ENCODE measurements at places on chromosomes 7 and 10.

GRCh38 chr10:131635564-131636015 is 265.2 kb upstream of the PPP2R2D start:
- DNase-seq, result no peak

DNA sequence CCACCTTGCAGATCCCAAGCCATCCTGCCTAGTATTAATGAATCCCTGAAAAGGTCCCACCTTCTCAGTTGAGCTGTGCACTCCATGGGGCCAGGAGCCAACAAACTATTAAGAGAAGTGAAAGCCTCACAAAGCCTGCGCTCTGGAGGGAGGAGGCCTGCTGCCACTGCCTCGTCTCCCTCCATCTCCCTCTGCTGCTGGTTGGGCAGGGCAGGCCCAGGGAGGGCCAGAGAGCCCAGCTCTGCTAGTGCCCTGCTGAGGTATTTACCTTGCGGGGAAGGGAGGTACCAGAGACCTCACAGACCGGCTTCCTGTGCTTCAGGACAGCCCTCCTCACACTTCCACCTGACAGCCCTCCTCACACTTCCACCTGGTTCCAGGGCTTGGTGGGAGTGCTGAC is 171.5 kb downstream of the SH3PXD2A start:
- no peak for DNase-seq

GRCh38 chr10:75375838-75376237 is 25.7 kb downstream of the ZNF503 start:
- no peak for DNase-seq

DNA sequence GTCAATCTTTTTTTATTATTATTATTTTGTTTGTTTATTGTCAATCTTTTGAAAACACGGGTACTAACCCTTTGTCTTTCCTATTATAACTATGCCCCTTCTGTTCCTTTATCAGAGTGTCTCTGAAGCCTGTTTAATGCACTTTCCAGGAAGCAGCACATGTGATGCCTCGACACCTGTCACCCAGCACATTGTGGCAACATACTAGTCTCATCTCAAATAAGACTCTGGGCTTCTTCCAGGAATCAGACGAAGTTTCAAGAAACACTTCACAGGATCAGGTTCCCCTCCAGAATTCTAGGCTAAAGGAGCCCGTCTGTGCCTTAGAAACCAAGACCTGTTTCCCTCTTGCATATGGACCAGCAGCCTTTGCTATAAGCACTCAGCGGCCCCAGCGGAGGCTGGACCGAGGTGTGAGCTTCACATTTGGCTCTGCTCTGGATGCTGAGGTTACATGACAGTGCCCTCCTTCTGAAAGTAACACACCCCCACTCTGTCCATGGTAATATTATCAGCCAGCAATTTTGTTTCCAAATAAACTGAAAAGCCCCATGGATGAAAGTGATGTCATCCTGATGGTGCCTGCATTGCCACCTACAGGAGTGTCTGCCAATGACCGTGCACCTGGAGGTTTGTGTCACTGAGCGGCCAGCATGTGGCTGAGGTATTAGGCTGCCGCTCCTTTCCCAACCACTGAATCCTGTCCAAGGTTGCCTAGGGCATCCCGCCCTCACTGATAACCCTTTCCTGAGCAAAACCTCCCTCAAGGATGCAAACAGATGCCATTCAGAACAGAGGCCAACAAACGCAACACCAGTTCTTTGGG is 38.1 kb downstream of the MKI67 start:
- DNase-seq, result no peak

GRCh38 chr7:116222501-116222900 is 12.2 kb downstream of the TES start:
- DNase-seq, result no peak

- DNase-seq, result no peak
Observed at GRCh38 chr10:22932626-22933370, 4.9 kb downstream of the ARMC3 start.

- DNase-seq, result no peak
Observed at GRCh38 chr7:75953931-75954330, 39.0 kb downstream of the POR start.

DNA sequence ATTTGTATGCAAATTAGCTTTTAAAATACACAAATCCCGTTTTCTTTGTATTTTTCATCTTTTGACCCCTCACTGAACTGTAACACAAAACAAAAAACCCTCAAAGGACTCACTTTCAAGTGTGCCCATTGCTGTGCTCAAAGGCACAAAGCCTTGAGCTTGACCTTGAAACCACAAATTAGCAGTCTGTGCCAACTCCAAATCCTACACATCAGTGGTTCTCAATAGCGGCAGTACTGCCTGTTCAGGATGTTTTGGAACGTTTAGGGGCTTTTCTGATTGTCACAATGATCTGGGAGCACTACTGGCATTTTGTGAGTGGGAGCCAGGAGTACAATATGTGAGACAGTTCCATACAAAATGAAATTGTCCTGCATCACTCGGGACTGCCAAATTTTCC is 55.5 kb downstream of the KDM7A start:
- DNase-seq, result no peak

DNA sequence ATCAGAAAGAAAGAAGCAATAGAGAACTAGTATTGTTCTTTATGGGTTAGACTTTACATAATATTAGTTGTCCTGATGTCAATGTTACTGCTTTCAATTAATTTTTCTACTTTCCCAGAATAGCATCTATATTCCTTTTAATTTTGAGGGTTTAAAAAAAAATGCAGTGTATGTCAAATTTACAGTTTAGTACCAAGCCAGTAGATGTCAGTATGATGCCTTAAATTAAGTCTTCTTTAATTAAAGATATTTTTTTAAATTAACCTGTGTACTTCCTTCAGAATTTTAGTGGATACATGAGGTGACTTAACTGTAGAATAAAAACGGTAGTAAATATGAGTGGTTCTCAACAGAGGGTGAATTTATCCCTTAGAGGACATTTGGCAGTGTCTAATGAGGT is 35.2 kb upstream of the STOX1 start:
- no peak for DNase-seq

- DNase-seq, result no peak
Observed at GRCh38 chr10:18479502-18479901, 171.9 kb downstream of the NSUN6 start.

GRCh38 chr7:50564171-50564570 is 1.0 kb downstream of the DDC start:
- DNase-seq, result no peak

GRCh38 chr7:44415047-44415446 is 75.4 kb downstream of the NUDCD3 start:
- DNase-seq, result no peak

- DNase-seq, result peak; percentile 12
Observed at GRCh38 chr7:122743211-122743610, 40.5 kb upstream of the RNF148 start.

DNA sequence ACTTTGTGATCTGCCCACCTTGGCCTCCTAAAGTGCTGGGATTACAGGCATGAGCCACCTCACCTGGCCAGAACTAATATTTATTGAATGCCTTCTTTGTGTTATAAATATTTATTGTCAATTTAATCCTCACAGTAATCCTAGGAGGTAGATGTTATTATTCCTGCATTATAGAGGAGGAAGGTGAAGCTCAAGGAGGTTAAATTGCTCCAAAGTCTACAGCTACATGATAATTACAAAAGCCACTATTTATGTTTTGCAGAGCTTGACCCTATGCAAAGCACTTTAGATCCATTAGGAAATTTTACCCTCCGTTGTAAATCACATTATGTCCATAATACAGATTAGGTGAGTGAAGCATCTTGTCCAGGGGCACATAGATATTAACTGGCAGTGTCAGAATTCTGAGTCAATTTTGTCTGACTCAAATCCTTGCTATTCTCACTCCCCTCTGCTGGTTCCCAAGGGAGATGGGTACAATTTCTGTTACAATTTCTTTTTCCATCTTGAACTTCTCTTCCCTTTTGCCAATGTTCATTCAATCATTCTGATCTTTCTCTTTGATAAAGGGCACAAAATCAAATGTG is 25.7 kb upstream of the CDK14 start:
- DNase-seq, result no peak

GRCh38 chr10:132882069-132882951 is 60.1 kb downstream of the CFAP46 start:
- no peak for DNase-seq

DNA sequence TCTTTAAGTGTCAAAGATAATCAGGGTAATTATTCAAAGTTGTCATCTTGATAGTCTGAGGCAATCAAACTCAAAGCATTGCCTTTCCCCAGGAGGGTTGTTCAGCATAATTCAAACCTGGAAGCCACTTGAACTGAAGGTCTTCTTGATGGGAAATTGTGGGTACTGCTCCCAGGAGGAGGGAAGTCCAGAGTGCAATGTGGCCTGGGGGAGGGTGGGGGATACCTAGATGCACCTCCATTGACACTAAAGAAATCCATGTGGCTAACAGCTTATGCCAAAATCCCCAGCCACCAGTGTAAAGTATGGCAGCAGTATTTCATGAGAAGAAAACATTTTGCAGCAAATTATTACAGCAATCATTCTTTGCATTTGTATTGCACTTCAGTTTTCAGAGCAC is 114.9 kb downstream of the STRA8 start:
- DNase-seq, result no peak

GRCh38 chr10:11505639-11506038 is 105.8 kb downstream of the USP6NL start:
- DNase-seq, result no peak

DNA sequence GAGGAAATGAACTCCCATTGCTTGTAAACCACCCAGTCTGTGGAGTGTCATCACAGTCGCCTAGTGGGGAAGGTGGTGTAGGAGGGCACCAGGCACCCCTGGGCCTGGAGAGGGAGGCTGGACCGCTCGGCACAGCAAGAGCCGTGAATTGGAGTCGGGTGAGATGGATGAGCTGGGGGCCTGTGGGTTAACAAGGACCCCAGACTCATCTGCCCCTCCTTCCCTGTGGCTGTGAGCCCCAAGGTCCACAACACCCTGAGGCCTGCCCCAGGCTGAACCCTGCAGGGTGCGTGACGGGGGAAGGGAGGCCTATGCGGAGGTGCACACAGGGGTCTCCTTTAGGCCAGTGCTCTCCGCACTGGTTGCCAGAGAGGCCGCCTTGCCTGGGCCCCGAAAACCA is 581.4 kb upstream of the FOXK1 start:
- no peak for DNase-seq

DNA sequence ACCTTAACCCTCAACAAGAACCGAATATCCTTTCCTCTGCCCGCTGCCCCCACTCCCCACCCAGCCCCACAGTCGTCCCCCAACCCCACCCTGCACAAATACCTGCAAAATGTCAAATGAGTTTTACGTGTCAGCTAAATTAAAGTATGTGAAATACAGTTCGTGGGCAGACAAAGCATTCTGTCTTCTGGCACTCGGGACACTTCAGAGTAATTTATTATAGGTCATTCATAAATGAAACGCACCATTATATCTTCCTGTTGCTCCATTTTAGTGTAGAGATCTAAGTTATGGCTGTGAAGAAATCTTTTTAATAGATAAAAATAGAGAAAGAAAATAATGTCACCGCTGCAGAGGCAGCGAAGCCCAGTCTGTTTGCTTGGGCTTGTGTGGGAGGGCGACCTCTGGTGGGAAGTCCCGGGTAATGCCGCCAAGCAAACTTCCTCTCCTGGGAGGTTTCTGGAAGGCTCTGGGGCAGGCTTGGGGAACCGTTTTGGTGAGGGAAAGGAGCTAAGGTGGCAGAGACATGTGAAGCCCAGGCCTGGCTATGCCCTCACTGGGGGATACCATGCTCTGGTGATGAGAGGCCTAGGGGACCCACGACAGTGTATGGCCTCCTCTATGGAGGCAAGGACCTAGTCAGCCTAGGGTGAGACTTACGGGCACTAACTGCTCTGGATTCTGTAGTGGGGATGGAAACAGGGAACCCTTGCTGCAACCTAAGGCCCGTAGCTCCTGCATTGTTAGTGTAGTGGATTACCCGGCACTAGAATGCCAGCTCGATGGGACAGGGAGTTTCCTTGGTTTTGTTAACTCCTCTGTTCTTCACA is 604.9 kb downstream of the LRMDA start:
- peak; percentile 17 for DNase-seq

GRCh38 chr7:54864663-54865062 is 105.7 kb upstream of the SEC61G start:
- no peak for DNase-seq

DNA sequence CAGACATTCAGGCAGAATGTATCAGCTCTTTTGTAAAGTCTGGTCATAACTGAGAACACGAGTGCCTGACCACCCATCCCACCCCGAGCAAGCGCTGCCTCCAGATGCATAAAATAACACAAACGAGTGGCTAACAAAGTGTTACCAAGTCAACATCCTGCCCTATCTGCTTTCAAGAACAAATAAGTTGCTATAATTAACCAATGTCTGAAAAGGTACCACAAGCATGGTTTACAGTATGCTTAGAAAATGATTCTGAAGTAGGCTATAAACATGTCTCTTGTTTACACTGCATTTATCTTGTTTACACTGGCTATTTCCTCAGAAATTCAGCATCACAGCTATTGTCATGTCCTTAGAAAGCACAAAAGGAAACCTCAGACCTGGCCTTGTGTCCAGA is 49.5 kb downstream of the PIK3AP1 start:
- DNase-seq, result peak; percentile 72

- DNase-seq, result no peak
Observed at GRCh38 chr7:16651396-16652239, 5.6 kb downstream of the BZW2 start.

GRCh38 chr7:128380483-128381106 is 19.1 kb upstream of the PRRT4 start:
- no peak for DNase-seq

DNA sequence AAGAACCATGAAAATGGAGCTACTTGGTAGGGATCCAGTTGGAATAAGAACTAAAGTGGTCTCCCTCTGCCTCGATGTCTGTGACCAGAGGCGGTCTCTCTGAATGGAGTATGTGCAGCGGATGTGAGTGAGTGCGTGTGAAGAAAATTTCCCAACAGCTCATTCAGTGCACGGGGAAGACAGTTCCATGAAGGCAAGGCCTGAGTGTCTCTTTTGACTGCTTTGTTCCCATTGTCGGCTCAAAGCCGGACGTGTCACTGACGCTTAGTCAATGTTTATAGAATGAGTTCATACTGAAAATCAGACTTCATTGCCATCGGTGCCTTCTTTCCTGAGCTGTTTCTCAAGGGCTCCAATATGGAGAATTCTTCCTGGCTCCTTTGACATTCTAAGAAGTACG is 55.3 kb upstream of the GRB10 start:
- no peak for DNase-seq

GRCh38 chr10:25725917-25726716 is 207.9 kb upstream of the MYO3A start:
- DNase-seq, result peak; percentile 59

DNA sequence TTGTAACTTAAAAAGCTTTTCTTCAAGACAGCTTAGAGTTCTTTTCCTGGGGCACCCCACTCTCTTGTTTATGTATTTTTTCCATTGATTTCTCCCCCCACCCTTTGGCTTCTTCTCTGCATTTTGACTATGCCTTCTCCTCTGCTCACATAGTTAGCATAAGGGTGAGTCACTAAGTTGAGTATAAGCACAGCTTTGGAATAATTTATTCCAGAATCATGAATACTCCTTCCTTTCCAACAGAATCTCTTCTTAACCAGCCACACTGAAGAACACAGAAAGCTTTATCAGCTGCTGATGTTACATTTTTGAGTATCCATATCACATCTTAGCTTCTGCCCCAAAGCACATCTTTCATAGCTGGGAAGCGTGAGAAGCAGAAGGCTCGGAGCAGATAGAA is 449.5 kb upstream of the MKI67 start:
- DNase-seq, result no peak
